ENCODE measurements at places on chromosomes 5 and 9.
A peak's percentile ranks its signal among the peaks of the same experiment; 100 is the strongest.

- no peak for DNase-seq
Observed at GRCh38 chr9:86783884-86784283, 163.4 kb downstream of the GAS1 start.

DNA sequence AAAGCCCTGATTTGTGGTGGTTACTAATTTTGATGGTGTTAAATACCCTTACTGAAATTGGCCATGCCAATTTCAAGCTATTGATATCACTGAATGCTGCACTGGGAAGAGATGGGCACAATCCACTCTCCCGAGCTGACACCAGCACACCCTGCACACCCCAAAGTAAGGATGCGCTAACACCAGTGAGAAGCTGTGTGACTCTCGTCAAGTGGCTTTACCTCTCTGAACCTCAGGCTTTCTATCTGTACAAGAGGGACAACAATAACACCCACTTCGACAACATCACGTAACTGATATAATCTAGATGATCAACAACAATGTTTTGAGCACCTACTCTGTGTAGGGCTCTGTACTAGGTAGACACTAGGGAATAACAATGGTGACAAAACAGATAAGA lies 8.0 kb upstream of the AKNA start:
- no peak for DNase-seq

GRCh38 chr5:75366787-75367186 lies 29.8 kb downstream of the HMGCR start:
- no peak for DNase-seq

GRCh38 chr9:131915181-131915580 lies 164.5 kb downstream of the MED27 start:
- DNase-seq: no peak

DNA sequence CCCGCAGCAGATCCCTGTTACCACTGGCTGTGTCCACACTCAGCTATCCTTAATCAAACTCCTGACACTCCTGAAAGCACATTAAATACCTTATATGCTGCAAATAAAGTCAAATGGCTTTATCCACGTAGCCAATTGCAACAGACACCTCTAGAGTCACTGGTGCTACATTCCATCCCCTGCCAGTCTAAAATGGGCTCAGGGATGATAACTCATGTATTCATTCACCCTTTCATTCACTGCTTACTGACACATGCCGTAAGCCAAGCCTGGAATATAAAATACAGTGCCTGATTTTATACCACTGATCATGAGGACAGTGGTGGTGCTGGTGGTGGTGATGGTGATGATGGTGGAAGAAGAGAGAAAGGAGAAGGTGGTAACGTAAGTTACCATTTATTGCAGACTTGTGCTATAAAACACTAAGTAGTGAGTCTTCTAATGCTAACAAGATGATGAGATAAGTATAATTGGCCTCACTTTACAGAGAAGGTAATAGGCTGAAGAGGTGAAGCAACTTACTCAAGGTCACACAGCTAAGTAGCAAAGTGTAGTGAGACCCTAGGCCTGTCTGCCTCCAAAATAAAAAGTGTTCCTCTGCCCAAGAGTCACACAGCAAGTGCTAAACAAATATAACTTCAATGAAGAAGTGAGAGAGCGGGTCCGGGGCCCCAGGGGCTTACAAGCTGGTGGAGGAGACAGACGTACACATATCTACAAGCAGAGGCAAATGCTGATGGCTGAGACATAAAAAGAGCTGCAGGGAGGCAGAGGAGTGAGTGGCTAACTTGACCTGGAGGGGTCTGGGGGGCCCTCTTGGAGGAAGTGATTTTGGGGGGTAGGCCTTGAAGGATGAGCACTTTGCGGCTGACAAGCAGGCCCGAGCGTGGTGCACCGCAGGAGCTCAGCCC lies 1.2 kb downstream of the TTLL11 start:
- DNase-seq: no peak

GRCh38 chr9:94714494-94714893 lies 12.0 kb upstream of the AOPEP start:
- no peak for DNase-seq

GRCh38 chr5:91183743-91184142 lies 199.4 kb downstream of the ARRDC3 start:
- DNase-seq: no peak

DNA sequence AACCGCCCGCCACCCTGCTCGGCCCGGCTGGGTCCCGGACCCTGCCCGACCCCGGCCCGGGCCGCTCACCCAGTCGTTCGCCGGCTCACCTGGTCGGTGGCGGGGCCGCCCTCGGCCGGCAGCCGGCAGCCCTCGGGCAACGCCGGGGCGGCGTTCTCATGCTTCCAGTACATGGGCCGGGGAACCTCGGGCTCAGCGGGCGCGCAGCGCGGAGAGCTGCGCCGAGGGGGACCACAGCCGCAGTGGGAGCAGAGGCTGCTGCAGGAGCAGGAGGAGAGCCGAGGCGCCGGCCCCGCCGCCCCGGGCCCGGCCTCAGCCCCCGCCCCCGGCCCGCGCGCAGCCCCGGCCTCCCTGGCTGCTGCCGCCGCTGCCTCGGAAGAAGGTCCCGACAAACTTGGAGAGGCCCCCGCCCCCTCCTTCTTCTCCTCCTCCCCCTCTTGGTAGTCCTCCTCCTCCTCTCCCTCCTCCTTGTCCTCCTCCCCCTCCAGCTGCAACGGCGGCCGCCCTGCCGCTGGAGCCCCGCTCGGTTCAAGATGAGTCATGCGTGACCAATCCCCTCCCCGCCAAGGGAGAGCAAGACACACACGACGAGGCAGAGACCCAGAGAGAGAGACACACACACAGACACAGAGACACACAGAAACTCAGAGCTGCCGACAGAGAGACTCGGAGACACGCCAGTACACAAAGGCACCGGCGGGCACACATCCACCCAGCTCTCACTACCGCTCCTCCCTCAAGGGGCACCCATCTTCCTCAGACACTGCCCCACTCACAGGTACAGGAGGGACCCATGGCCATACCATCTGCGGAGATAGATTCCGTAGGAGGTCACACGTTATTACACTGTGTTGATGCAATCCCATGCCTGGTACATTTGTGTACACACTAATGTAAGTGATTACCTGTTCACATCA lies at the start of gene LHX6:
TSS of gene LHX6 (minus strand) at position 390 of the 917 bp plus-strand sequence. CDS start at position 173, 217 bp downstream.
- DNase-seq: no peak

- no peak for DNase-seq
Observed at GRCh38 chr9:120153258-120153657, 426.7 kb downstream of the CDK5RAP2 start.

DNA sequence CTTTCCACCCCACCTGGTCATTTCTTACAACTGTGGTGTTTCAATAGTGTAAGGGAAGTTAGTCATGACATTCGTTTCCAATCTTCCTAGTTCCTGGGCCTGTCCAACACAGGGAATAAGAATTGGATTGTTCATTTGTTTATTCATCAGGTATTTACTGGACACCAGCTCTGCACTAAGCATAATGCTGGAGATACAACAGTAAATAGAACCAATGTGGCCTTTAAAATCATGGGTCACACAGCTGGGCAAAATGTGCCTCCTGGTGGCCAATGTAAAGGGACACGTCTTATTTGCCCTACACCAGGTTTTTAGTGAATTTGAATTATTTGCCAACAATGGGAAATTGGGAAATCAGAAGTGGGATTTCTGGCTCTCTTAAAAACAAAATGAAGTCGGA lies 10.4 kb downstream of the ABLIM3 start:
- no peak for DNase-seq

DNA sequence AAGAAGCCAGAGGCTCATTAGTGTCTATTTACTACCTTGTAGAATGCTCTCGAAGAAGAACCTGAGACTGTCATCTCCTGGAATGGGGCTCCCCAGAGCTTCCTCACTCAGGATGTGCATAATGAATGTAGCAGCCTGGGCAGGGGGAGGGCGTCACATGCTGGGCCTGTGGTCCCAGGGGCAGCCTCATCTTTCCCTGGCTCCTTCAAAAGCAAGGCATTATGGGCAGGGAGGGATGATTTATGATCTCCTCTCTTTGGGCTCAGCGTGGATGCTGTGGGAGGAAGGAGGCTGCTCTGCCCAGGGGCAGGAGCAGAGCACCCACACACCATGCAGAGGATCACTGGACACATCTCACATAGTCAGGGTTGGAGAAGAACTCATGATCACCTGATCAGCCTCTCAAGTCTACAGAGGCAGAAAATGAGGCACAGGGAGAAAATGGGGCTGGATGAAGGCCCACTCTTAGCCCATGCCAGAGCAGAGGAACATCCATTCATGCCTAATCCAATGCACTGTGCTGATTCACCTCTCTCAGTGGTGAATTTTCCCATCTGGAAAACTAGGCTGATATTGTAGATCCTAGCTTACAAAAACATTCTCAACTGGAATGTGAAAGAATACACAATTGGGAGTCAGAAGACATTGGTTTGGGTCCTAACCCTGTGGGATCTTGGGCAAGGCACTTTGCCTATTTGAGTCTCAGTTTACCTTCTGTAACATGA lies 173.7 kb downstream of the CARTPT start:
- DNase-seq: no peak

GRCh38 chr9:130905125-130905901 lies 8.7 kb upstream of the QRFP start:
- no peak for DNase-seq

GRCh38 chr5:78961743-78962142 lies 23.4 kb downstream of the ARSB start:
- DNase-seq: no peak

DNA sequence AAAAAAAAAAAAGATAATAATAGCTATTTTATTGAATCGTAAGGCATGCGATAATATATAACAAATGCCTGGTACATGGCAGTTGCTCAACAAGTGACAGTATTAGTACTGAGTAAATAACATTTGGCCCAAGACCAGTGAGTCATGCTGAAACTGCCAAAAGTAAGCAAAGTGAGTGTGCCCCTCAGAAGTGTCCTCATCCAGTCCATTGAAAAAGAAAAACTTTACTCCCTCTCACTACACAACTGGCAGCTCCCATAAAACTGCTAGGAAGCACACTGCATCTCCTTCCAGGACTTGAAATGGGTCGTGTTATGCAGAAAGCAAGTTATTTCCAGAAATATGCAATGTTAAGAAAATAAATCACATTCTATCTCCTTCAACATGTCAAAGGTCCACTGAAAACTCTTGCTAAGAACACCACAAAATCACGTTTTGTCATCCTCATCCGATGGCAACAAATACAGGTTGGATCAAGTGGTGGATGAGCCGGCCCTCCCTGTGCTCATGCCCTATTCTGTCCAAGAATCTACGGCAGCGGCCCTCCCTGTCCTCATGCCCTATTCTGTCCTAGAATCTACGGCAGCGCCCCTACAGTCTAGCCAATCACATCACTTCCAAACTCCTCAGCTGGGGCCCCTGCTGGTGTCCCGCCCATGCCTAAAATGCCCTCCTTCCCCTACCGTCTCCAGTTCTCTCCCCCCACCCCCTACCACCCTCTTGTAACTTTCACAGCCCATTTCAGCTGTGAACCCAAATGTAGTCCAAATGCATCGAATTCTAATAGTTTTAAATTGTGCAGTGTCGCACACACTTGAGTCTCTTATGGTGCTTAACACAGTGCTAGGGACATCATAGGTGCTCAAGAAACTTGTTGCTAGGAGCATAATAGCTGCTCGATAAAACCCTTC lies 12.5 kb downstream of the PTCH1 start:
- DNase-seq: no peak

DNA sequence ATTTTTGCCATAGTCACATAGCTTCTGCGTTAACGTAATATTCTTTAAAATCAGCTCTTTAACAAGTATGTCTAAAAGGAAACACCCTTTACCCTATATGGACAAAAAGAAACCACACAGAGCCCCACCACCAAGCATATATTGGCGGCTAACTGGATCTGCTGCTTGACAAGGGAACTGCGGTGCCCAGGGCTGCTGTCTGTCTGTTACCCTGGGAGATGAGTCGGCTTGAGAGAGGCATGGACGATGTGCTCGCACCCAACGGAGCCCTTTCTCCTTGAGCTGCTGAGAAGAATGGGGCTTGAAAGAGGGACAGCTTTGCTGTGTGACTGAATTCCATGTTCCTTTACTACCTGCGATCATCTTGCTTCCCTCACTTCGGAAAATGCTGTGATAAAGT lies 158.6 kb upstream of the SHB start:
- DNase-seq: peak; percentile 59

GRCh38 chr5:96317945-96318344 lies 115.1 kb downstream of the PCSK1 start:
- no peak for DNase-seq

GRCh38 chr9:107105784-107106183 lies 177.3 kb upstream of the RAD23B start:
- DNase-seq: no peak

GRCh38 chr9:130124085-130124860 lies 47.9 kb upstream of the NCS1 start:
- DNase-seq: no peak

- DNase-seq: no peak
Observed at GRCh38 chr9:127973169-127974000, 7.4 kb downstream of the EEIG1 start.

- DNase-seq: no peak
Observed at GRCh38 chr9:135565636-135566035, 4.1 kb downstream of the PAEP start.

DNA sequence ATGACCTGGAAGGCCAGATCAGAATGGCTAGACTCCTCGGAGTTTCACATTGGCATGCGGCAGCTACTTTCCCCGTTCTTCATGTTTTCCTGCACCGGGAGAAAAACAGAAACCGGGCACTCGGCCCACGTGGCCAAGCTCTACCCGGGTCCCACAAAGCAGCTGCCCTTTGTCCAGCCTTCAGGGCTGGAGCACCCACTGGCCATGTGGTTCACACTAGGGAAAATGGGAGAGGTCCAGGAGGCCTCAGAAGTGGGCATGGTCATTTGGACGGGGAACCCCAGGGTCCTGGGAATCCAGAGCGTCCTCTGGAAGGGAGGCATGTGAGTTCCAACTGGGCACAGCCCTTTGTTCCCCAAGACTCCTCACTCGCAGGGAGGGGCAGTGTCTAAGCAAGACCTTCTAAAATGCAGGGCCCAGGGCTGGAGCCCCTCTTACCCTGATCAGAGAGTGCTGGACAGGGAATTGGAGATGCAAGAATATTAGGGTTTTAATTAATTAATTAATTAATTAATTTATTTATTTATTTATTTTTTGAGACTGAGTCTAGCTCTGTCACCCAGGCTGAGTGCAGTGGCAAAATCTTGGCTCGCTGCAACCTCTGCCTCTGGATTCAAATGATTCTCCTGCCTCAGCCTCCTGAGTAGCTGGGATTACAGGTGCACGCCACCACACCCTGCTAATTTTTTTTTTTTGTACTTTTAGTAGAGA lies 97.2 kb upstream of the CPEB4 start:
- DNase-seq: no peak

- no peak for DNase-seq
Observed at GRCh38 chr9:123871781-123872180, 58.1 kb downstream of the DENND1A start.

DNA sequence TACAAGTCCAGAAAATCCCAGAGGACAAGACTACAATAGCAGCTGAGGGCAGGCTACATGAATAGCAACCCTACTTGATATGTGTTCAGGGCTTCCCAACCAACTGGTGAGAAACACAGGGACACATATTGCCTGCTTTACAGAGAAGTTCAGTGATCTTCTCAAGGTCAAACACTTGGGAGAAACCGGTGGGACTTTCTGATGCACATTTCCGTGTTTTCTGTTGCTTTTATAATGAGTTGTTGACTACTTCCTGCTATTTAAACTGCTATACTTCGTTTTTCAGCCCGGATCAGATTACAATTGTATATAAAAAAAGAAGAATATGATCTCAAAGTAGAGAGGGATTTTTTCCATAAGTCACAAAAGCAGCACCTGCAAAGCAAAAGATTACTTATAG lies 175.1 kb downstream of the SNX18 start:
- DNase-seq: no peak

- no peak for DNase-seq
Observed at GRCh38 chr5:174624733-174625522, 99.5 kb upstream of the MSX2 start.

Measured in DND-41 (cell line).